Stimulated activated CD4-positive, alpha-beta T cell treated with anti-CD3 and anti-CD28 coated beads, Interleukin-4, amount 100 ng/mL, for 4 hours (primary cell): ENCODE measurements at places on chromosomes 13 and 19.

DNA sequence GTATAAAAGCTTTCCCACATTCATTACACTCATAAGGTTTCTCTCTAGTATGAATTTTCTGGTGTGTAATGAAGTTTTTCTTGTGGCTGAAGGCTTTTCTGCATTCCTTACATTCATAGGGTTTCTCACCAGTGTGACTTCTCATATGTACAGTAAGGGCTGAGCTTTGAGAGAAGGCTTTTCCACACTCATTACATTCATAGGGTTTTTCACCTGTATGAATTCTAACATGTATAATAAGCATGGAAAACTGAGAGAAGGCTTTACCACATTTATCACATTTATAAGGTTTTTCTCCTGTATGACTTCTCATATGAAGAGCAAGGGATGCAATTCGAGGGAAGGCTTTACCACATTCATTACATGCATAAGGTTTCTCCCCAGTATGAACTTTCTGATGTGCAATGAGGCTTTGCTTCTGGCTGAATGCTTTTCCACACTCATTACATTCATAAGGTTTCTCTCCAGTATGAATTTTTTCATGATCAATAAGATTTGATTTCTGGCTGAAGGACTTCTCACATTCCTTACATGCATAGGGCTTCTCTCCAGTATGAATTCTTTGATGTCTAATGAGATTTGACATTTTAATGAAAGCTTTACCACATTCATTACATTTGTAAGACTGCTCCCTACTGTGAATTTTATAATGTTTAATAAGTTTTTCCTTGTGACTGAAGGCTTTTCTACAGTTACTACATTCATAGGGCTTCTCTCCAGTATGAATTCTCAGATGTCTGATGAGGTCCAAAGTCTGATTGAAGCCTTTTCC, 42.6 kb downstream of the ZNF527 start:
- no peak for DNase-seq

DNA sequence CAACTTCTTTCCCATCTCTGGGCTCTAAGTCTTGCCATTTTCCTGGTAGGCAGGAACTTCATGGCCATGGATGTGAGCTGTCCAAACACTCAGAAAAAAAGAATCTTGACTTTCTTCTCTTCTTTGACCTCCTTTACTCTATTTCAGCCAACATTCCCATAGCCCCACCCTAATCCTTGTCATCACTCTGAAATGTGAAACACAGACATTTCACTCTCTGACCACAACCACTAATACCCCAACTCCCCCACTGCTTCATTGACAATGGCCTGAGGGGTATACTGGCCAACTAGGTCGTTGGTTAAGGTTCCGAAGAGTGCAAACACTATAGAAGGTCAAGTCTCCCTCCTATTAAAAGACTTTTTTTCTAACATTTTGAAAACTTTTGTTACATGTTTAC, 4.7 kb upstream of the CYP2A13 start:
- DNase-seq: no peak

DNA sequence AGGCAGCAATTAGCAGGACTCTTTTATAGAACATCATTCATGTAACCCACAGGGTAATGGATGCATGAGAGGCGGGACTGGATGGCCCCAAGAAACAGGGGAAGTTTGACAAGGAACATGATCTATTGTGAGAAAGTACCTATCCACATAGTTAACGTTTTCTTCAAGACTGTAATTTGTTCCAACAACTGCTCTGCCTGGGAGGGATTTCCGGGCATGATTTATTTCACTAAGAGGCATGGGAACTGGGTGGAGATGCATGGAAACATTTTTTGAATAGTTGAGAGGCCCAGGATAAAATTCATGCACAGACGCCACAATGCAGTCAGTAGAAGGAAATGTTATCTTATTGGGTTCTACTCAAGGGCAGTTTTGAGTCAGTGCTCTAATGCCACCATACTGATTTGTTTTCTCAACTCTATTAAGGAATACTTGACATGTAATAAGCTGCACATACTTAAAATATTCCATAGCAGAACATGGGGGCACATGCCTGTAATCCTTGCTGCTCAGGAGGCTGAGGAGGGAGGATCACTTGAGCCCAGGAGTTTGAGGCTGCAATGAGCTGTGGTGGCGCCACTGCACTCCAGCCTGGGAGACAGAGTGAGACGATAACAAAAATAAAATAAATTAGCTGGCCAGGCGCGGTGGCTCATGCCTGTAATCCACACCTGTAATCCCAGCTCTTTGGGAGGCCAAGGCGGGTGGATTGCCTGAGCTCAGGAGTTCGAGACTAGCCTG, 9.9 kb upstream of the ATG4D start:
- DNase-seq: no peak

GRCh38 chr13:53382008-53382407, 353.4 kb downstream of the OLFM4 start:
- no peak for DNase-seq

DNA sequence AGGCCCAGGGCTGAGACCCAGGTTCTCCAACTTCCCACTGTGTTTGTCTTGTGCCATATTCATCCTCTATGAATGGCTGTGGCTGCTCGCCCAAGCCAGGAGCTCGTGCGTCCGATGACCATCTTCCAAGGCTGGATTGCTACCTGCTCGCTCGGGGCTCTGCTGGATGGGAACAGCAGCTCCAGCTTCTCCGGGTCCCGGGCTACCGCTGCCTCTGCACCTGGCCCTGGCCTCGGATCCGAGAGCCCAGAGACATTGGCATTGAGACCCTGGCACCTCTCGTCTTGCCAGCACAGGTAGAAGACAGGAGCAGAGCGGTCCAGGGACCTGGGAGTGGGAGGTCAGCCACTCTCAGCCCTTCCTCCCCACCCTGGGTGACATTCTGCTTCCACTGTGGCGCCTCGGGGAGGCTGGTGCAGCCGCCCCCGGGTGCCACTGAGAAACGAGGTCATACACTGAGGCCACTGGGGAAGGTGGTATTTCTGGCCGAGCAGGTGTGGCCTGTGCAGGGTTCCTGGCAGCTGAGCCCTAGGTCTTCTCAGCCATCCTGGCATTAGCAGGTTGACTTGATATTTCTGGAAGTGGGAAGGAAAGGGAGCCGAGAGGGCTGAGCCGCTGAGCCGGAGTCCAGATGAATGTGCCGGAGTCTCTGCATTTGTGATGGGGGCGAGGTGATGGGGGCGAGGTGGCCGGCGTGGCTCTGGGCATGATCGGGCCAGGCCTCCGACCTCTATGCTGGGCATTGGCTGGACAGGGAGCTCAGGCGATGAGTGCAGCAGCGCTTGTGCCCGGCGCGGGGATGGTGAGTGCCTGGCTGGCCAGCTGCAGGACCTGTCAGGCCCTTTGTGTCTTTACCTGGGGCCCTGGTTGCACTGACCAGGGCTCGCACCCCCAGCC, 18.6 kb downstream of the NDUFB7 start:
- DNase-seq: no peak

DNA sequence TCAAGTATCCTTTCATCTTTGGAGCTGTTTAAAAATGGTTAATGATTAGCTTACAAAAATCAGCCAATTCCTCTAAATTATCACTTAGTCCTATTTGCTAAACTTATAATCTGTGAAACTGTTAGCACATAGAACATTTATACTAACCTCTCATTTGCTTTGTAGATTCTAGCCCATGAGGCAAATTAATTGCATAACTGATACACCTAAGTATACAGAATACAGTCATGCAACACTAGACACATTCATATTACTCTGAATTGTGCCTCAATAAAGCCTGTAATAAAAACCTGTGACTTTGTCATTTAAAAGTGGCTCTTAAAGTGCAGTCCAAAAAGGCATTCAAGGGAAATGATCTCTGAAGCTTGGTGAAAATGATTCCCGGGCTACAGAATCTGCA, 21.0 kb downstream of the SERPINE3 start:
- DNase-seq: no peak

DNA sequence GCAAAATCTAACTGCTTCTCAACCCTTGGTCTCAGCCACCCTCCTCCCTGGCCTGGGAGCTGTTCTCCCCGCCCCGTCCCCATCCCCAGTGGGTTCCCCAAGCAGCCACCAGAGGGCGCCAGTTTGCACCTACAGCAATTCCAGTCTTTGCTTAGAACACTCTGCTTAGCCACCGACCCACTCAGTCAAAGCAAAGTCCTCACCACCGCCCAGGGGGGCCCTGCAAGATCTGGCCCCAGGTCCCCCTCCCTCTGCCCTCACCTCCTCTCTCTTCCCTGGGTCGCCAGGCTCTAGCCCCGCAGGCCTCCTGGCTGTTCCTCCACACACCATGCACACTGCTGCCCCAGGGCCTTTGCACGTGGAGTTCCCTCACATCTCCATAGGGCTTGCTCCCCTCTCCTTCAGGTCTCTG, 12.4 kb downstream of the TMEM143 start:
- DNase-seq: peak; percentile 69

DNA sequence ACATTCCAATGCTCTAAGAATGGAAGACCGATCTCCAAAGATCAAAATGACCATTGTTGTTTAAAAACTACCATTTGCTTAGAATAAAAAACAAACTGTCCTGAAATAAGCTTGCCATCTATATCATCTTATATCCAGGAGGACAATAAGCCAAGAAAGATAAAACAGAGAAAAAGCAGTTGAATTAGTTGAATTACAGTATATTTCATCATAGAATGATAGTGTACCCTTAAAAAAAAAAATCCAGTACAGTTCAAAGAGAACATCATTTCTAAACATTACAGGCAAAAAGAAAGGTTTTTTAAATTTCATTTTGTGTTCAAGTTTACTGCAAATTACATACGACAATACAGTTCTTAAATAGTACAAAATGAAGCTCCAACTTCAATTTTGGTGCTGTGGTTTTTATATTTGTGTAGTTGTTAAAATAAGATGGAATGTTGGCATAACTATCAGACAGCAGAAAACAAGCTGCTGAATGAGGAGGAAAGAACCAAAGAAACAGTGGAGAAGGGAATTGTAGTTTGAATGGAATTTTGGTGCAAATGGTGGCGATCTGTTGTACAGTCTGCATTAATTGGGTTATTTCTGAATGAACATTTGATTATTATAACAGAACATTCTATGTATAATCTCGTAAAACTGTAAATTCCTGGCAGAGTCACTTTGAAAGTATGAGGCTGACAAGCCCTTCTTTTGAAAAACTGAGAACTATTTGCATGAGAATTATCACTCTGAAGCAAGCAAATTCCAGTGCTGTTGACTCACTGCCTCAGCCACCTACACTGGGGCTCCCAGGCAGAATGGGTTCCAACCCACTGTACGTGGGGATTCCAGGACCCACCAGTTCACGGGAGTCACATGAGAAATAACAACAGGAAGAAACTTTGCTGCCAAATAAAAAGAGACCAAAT, 37.7 kb downstream of the LHFPL6 start:
- no peak for DNase-seq

DNA sequence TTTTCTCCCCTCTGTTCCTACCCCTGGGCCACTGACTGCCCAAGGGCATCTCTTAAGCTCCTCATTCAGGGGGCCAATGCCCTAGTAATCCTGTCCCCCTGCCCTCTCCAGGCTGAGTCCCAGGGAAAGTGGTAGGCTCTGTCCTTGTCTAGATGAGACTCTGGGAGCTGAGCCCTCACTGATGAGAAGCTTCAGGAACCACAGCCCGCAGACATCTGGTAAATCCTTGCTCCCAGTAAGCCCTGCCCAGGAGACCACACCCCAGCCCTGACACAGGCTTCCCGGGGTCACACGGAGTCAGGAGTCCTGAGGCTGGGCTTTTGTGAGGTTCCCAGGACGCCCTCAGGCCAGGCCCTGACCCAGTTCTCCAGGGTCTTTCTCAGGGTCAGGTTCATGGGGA, 1.9 kb downstream of the CEACAM4 start:
- no peak for DNase-seq

- DNase-seq: no peak
These were observed 504.2 kb downstream of the GPC6 start for GRCh38 chr13:93730780-93731179.

GRCh38 chr13:46232281-46232680, 20.6 kb downstream of the LRRC63 start:
- DNase-seq: no peak

GRCh38 chr13:66329988-66330451, 900.1 kb downstream of the PCDH9 start:
- DNase-seq: no peak

DNA sequence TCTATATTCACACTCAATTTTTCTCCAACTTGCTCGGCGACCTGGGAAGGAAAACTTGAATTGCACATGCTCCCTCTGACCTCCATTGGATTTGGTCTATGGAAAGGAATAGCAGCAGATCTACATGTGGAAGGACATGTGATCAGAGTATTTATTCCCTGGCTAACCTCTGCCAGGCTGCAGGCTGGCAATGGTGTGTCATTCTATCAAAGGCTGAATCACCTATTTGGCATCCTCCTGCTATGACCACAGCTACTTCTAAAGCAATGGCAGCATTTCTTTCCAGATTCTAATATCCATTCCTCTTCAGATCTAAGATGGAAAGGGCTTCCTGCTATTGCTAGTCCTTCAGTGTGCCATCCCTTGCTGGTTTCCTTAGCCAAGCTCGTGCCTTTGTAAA, 144.3 kb upstream of the FREM2 start:
- no peak for DNase-seq

DNA sequence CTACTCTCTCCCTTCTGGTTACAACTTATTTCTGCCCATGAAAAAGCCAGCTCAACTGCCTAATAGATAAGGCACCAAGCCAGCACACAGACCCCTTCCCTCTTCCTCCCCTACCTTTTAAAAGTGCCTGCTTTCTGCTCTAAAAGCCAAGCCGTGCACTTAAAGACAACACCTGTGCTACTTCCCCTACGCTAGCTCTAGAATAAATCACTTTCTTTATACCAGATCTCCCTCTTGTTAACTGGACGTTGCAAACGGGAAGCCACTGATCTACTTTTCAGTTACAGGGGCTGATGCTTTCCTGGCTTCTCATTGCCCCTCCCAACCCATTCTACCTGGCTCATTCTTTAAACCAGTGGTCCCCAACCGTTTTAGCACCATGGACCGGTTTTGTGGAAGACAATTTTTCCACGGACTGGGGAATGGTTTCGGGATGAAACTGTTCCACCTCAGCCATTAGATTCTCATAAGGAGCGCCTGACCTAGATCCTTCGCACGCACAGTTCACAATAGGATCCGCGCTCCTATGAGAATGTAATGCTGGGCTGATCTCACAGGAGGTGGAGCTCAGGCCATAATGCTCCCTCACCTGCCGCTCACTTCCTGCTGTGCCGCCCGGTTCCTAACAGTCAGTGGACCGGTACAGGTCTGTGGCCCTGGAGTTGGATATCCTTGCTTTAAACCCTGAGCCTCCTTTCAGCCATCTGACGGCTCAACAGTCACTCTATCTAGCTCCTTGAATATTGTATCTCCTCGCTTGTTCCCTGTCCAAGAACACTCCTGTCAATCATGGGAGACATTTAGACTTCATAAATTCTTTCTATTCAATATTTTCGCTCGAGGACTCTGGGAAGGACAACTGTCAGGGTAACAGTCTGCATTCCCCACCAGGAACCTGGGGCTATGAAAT, 841 bp upstream of the ZNF223 start:
- peak; percentile 9 for DNase-seq

GRCh38 chr13:66899955-66900354, 330.2 kb downstream of the PCDH9 start:
- no peak for DNase-seq

- DNase-seq: no peak
These were observed 53.3 kb upstream of the POSTN start for GRCh38 chr13:37651891-37652290.

DNA sequence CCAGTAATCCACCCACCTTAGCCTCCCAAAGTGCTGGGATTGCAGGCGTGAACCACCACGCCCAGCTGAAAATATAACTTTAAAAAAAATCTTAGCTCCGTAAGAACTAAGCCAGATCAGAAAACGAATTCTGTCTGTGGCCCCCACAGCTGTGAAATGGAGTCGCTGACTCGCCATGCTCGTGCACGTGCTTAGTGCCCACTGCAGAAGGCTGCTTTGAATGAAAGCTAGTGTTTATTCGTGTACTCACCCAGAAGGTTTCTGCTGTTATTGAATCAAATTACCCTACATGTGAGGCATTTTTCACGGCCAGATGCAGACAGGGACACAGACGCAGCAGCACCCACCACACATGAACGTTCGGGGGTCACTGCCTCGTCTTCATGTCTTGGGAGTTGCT, 61.7 kb upstream of the F7 start:
- no peak for DNase-seq
